ENCODE measurements at places on chromosomes 2 and 18.

DNA sequence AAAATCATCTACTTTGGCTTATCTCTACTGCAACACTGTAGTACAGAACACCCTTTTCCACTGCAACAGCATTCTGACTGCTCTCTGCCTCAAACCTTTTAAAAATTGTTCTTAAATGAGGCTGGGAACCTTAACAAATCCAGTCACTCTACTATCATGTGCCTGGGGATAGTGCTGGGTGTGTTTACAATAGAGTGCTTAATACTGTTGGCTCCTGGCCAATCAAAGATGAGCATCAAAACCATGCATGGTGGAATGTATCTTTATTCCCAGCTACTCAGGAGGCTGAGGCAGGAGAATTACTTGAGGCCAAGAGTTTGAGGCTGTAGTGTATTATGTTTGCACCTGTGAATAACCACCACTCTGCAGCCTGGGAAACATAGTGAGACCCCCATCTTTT is 7.4 kb downstream of the ANKAR start:
- DNase-seq: no peak

- no peak for DNase-seq
Observed at GRCh38 chr2:237962432-237963084, 4.3 kb upstream of the UBE2F start.

GRCh38 chr2:9660154-9660553 is 29.4 kb upstream of the YWHAQ start:
- DNase-seq: no peak

DNA sequence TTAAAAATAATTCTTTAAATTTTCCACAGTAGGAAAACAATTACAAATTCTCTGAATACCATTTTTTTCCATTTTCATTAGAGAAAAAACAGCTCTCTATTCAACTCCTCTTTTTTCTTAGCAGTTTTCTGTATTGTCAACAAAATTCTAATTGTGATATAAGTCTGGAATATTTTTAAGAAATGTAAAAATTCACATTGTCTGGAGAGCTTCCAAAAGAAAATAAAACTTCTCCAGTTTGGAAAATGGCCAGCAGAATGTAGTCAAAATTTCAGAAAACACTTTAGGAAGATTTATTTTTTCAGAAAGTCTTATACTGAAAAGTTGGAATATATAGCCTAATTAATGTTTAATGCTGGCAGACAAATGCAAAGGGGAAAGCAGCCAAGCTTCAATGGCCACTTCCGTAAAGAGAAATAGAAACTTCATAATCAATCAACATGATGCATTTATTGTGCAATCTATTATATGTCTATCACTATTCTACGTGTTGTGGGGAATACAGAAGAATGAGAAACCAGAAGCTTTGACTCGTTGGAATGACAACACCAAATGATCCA is 733.2 kb upstream of the PKDCC start:
- no peak for DNase-seq

- DNase-seq: no peak
Observed at GRCh38 chr2:180385601-180386201, 378.6 kb upstream of the CWC22 start.

- DNase-seq: no peak
Observed at GRCh38 chr2:36963734-36964133, 2.6 kb downstream of the STRN start.

DNA sequence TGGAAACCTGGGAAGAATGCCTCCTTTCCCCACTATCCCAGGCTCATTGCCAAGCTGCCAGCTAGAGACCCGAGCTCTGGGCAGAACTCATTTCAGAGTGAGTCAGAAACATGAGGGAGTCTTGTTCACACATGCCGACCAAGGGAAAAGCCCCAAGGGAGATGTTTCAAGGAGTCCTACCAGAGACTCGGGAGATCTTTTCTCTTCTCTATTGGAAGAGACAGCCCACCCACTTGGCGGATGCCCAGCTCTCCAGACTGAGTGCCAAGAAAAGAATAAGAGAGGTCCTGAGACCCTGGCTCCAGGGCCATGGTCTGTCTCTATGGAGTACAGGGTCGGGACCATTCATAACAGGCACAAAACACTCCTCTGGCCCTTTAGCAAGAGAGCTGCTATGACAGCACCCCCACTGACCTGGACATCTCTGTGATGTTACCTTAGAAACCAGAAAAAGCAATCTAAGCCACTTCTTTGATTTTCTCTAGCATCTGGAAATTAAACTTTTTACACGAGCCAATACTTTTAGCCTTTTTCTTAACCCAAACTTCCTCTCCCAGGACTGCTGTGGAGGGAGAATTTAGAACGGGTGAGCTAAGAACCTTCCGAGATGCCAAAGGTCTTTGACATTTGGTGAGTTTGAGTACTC is 18.5 kb upstream of the IGFBP5 start:
- no peak for DNase-seq

GRCh38 chr18:2774669-2775068 is 72.1 kb upstream of the EMILIN2 start:
- no peak for DNase-seq

Measured in NCI-H2081 treated with DMSO at 0.1 percent for 48 hours (cell line).